AG08395 (cell line): ENCODE measurements at places on chromosomes 11 and 22.

DNA sequence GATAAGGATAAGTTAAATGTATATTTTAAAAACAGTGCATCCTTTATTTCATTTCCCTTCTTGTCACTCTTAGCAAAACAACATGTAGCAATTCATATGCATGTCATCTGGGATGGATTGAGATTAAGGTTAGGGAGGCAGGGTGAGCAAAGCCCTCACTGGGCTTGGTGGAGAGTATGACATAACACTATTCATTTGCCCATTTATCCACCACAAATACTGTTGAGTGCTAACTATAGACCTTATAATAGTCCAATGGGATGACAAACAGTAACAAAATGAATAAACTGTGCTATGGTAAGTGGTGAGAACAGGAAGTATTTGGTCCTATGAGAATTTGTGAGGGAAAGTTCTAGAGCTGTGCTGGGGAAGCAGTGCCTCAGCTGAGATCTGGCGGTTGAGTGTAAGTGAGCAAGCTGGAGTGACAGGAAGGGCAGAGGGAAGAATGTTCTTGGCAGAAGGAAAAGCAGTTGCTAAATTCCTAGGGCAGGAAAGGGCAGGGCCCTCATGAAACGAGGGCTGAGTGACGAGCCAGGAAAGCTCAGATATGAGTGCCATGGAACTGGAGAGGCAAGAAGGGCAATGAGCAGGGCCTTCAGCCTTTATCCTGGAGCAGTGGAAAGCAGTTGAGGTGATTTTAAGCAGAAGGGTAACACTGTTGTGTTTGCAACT, 6.7 kb downstream of the HSD17B12 start:
- no peak for DNase-seq

DNA sequence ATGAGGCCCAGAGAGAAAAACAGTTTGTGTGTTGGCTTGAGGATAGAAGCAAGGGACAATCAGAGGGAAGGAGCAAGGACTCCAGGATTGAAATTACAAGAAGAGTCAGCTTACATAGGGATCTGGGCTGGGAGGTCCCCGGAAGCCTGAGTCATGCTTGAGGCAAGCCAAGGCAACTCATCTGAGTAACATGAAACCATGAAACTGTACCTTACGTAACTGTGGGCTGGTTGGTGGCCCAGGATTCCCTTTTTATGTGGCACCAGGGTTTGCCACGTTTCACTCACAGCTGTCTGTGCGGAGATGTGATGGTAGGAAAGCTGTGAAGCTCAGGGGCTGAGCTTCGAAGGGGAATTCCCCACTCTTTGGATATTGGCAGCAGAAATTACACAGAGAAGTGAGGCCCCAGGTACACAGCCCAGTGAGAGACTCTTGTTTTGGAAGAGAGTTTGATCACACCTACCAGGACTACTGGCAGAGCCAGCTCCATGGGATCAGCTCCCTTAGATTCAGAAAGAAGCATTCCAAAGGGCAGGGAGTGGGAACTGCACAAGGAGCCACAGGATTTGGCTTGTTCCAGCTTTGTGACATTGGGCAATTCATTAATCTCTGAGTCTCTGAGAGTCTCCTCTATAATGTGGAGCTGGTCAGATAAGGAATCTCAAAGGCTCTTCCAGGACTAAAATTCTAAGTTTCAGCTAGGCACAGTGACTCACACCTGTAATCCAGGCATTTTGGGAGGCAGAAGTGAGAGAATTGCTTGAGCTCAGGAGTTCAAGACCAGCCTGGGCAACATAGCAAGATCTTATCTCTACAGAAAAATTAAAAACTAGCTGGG, 7.8 kb downstream of the SLC5A1 start:
- DNase-seq = peak; percentile 87

DNA sequence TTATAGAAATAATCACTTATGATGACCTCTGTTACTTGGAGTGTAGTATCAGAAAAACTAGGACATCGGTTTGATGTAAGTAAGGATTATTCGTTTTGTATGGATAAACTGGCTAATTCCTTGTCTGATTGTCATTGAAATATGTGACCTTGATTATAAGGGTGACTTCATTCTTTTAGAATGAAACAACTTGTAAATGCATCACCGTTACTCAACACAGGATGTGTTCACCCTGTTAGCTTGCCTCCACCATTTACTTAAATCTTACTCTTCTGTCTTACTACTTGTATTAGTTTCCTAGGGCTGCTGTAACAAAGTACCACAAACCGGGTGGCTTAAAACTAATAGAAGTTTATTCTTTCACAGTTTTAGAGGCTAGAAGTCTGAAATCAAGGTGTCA, 7.9 kb downstream of the SFI1 start:
- peak; percentile 45 for DNase-seq

DNA sequence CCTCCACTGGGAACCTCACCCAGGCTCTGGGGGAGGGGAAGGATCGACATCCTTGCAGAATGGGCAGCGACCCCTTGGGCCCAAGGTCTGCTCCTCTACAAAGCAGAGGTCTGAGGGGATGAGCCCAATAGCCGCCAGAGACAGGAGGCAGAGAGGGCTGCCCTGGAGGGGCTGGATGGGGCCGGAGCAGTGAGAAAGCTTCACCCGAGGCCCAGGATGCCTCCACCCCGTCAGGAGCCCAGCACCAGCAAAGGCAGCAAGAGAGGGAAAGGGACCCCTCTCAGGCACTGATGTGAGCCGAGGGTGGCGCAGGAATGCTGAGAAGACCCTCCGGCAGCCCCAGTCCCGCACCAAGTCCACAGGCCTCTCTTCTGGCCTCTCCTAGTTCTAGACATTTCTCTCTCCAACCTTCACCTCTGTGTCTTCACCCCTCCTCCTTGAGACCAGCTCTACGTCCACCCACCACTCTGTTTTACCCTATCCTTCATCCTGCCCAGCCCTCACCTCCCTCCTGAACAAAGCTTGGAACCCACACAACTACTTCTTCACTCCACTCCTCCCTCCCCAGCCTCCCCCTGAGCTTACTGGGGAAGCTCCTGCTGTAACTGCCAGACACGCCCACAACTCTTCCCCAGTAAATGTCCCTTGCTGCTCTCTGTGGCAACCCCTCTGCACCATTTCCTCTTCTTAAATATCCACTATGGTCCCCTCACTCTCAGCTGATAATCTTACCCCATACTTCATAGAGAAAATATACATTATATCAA, 131.9 kb downstream of the MPPED1 start:
- DNase-seq = no peak

- no peak for DNase-seq
Measured at GRCh38 chr22:27628891-27629631, 172.5 kb downstream of the MN1 start.

- DNase-seq = peak; percentile 58
Measured at GRCh38 chr11:93895106-93895862, 44.9 kb upstream of the VSTM5 start.

- DNase-seq = no peak
Measured at GRCh38 chr11:78170874-78171549, 17.4 kb downstream of the KCTD21 start.

DNA sequence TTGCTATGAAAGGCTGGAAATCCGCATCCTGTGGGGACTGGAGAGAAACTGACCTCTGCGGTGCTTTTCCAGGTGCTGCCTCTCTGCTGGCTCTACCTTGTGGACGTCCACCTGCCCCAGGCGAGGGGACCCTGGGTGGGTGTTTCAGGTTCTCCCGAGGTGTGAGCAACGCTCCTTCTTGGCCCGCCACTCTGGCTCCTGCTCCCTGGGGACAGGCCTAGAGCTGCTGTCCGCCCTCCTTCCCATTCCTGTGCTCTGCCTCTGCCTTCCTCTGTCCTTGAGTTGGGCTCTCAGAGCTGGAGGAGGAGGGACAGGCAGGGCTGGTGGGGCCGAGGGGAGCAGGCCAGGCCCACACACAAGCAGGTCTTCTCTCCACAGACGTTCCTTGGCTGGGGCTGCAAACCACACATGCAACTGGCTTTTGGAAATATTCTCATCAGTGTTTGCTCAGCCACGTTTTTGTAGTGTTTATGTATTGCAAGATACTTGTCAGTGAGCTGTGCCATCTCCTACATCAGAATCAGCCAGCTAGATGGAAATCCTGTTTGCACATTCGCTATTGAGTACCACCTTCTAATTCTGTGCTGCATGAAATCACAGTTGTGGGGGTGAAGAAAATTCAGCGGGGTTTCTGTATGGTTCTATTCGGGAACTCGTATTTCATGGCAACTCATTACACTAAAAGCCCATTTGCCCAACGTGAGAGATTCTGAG, 1115.0 kb downstream of the BRD1 start:
- no peak for DNase-seq

DNA sequence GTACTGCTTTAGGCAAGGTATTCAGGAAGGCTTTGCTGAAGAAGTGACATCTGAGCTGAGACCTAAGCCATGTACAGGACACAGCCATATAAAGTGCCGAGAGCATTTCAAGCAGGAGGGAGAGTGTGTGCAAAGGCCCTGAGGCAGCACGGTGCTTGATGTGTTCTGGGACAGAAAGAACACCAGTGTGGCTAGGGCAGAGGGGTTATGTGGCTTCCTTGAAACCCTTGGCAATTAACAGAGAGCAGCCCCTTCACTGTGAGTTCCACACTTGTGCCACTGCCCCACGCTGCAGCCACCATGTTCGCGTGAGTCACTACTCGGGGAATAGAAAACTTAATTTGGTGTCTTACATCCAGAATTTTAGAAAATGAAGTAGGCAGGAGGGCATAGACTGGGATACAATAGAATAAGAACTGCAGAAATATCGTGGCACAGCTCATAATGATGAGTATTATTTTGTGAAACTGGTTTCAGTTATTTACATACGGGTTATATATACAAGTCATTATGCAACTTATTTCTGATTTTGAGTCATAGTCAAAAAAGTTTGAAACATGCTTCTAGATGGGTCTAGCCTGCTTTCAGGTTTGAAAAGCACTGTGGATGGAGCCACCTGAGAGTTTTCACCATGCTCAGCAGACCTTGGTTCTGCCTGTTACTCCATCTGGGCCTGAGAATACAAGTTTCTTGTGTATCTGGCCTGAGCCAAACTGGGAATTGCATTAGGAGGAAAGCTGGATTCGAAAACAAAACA, 11.8 kb downstream of the IL10RA start:
- no peak for DNase-seq

DNA sequence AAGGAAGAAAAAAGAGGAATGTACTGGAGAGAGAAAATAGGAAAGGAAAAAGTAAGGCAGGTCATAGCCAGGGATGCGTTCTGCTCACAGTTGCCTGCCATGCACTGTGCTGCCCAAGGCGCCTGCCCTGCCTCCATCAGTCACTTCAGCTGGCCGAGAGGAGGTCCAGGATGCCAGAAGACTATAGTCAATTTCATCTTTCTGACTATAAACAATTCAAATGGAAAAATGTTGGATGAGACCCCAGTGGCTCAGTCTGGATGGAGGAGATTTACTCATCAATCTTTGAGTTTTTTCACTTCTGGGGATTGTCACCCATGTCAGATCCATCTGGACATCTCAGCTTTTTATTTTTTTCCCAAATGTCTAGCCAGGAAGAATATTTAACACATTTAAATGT, 36.7 kb upstream of the CLMP start:
- no peak for DNase-seq

GRCh38 chr11:27372164-27372563, 9.1 kb upstream of the CCDC34 start:
- no peak for DNase-seq

GRCh38 chr22:19730655-19731360, 7.5 kb downstream of the GP1BB start:
- peak; percentile 93 for DNase-seq

DNA sequence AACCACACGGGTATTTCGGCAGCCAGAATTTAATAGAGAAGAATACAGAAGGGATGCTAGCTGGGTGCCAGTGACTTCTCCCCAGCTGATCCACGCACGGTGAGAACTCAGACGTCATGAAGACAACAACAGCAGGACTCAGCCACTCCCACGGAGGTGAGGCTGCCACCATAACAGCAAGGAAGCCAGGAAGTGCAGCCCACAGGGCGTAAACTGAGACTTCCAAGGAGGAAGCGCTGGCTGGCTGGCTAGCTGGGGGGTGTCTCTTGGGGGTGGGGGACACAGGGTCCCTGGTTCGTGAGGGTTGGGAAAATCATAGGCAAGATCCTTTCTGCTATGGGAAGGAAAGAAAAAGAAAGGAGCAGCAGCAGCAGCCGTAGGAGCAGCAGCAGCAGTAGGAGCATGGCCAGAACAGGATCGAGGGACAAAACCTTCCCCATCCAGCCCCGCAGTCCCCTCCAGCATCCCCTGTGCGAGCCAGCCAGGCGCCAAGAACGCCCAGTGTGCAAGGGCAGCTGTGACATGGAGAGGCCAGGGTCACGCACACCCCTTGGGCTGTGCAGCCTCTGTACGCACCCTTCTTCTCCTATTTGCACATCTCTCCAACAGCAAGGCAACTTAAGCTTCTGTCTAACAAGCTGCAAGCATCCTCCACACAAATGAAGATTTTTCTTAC, 49.6 kb upstream of the SHANK2 start:
- DNase-seq = no peak

- DNase-seq = no peak
Measured at GRCh38 chr22:33112580-33112979, 54.4 kb upstream of the SYN3 start.

GRCh38 chr11:68213135-68213515, at the start of gene KMT5B:
TSS of gene KMT5B (minus strand) at chr11:68213296. CDS start at chr11:68190076, 23,220 bp downstream.
- DNase-seq = peak; percentile 41

- no peak for DNase-seq
Measured at GRCh38 chr11:44631831-44632230, 66.4 kb downstream of the CD82 start.

GRCh38 chr11:96580476-96581040, 190.7 kb downstream of the JRKL start:
- DNase-seq = no peak

DNA sequence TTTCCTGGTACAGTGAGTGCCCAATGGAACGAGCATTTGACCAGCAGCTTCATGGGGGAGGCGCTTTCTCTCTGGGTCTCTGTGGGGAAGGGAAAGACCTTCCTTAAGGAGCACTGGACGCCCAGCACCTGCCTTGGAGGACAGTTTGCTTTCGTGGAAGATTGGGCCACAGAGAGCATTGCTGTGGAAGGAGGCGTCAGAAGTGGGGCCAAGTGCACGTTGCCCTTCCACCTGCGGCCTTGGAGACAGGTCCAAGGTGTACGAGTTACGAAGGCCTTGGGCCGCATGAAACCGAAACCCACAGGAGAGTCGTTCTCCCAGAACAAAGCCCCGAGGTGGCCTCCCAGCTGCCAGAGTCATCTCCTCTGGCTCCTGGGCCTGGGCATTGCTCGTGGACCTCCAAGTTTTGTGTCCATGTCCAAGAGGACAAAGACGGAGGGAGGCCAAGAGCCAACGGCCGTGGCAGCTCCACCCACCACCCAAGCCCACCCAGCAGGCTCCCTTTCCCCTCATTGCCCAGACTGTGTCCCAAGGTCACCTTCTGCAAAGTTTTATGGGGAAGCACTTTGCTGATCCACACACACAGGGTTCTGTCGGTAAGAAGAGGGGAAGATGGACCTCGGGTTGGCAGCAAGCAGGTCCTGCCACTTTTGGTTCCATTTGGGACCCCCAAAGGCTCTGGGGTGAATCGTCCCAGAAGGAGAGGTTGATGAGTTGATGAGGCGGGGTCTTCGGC, 5.8 kb upstream of the NLRP6 start:
- DNase-seq = no peak
